Stromal cell of bone marrow (primary cell): ENCODE measurements at places on chromosomes 3 and 15.
A peak's percentile ranks its signal among the peaks of the same experiment; 100 is the strongest.

- peak; percentile 13 for DNase-seq
Measured at GRCh38 chr3:111616417-111617105, 21.4 kb upstream of the ZBED2 start.

DNA sequence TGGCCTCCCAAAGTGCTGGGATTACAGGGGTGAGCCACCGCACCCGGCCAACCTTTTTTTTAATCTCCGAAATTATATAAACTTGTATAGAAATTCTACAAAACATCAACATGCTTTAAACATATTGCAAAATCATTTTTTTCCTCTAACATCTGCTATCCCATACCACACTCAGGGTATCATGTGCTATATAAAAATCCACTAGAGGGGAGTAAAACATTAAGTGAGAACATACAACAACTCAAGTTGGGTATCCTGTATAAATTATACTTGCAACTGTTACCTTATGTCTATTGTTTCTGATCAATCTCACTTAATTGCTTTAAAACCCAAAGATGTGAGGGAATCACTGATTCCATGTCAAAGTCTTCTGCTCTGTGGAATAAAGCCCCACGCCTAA is 71.9 kb upstream of the FBN1 start:
- DNase-seq, result no peak

DNA sequence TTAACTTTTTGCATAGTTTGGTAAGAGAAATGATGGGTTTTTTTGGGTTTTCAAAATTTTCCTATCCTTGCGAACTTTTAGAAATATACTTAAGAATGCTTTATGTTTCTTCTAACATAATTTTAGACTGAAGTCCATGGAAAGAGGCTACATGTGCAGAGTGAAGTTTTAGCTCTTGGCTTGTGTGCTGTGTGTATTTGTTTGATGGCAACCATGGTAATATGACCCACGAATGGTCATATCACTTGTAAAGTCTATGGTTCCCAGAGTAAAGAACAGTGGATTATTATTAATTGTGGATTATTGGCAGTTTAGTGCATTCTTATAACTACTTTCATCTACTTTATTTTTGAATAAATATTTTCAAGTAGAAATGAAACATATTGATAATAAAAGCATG is 124.0 kb upstream of the GOLGA6L4 start:
- no peak for DNase-seq

- no peak for DNase-seq
Measured at GRCh38 chr15:58462547-58462946, 30.8 kb downstream of the LIPC start.

DNA sequence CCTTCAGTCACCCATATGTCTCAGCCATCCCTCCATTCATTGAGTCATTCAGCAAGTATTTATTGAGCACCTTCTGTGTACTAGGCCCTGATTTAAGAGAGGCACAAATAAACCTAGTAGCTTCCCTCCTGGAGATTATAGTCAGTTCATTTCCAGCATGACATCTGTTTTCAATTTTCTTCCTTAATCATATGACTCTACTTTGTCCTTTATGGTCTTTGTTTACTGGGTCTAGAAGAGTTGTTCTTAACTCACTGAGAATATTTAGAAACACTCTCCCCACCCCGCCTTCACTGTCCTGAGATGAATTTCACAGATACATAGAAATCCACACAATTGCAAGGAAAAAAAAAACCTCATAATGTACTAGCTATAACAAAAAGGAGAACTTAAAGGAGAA is 44.8 kb upstream of the ADAMTS9 start:
- DNase-seq, result no peak

DNA sequence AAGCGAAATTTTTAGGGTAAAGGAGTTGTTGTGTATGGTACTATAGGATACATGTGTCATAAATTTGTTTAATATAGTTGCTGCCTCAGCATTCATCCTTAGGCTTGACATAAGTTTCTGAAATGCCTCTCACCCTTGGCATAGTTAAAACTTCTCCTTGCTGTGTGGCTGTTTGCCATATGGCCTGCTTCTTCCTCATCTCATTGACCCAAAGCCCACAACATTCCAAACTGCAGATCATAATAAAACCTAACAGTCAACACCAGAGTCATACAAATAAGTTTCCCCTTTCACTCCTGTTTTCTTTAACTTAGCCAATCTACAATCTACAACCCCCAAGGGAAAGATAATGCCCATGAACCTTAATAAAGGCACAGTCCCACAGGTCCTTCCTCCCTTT is 136.6 kb downstream of the TMCC1 start:
- DNase-seq, result peak; percentile 21

DNA sequence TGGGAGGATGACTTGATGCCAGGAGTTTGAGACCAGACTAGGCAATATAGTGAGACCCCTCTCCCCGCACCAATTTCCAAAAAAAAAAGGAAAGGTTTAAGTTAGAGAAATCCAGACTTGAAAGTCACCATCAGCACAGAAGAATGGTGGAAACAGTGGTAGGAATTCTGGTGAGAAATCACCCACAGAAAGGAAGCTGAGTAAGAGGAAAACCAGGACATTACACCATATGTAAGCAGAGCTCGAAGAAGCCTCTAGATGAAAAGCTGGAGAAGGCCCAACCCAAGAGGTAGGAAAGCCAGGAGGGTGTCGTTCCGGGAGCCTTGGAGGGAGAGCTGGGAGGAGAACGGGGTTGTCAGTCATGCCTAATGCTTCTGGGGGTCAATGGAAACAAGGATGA is 40.5 kb downstream of the RASGRP1 start:
- DNase-seq, result no peak

DNA sequence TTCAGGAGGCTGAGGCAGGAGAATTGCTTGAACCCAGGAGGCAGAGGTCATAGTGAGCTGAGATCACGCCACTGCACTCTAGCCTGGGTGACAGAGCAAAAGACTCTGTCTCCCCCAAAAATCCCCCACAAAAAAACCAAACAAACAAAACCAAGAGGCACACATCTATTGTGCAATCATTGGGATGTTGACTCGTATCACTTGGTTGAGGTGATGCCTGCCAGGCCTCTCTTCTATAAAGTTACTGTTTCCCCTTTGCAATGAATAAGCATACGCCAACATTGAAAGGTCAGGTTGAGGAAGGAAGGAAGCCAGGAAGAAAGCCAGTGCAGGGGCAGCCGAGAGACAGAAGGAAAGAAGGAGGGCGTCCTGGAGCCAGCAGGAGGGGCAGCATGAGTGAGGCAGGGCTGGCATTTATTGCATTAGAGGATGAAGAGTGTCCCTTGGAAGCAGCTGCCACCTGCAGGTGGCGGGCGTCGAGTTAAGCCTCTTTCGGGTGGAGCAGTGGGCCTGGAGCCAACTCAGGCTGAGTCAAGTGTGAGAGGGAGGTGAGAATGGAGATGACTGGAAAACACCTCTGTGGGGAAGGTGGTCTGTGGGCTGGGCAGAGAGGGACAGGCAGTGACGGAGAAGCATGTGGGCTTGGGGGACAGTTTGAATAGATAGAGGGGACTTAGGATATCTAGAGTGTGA is 8.3 kb upstream of the CSPG4 start:
- DNase-seq, result no peak

DNA sequence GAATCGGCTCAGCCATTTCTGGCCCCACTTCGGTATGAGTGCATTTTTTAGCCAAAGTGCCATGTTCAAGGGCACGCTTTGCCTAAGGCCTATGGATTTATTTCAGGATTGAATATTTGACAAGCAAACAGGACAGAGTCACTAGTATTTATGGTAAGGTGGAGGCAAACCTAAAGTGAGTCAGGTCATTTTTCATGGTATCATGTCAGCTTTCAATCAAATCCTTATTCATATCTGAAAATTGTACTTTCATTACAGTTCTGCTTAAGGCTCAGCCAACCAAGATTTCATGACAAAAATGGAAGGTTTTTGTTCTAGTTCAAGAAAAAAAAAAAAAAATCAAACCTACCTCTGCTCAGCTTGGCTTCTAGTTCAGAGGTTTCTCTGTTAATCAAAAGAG is 30.5 kb upstream of the ICE2 start:
- DNase-seq, result no peak

DNA sequence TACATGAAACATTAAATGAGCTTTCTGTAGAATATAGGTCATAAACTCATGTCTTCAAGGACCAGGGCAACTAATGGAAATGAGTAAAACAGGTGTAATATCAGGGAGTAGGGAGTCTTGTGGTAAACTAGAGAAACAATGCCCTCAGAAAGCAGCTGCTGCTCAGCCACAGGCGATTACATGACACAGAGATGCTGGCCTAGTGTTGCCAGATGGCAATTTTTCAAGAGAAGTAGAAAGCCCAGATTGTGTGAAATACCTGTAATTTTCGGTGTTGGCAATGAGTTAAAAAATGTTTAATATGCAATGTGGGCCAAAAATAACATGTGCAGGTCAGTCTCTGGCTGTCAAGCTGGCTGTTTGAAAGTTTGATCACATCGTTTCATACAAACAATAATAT is 23.4 kb downstream of the NCEH1 start:
- DNase-seq, result no peak

DNA sequence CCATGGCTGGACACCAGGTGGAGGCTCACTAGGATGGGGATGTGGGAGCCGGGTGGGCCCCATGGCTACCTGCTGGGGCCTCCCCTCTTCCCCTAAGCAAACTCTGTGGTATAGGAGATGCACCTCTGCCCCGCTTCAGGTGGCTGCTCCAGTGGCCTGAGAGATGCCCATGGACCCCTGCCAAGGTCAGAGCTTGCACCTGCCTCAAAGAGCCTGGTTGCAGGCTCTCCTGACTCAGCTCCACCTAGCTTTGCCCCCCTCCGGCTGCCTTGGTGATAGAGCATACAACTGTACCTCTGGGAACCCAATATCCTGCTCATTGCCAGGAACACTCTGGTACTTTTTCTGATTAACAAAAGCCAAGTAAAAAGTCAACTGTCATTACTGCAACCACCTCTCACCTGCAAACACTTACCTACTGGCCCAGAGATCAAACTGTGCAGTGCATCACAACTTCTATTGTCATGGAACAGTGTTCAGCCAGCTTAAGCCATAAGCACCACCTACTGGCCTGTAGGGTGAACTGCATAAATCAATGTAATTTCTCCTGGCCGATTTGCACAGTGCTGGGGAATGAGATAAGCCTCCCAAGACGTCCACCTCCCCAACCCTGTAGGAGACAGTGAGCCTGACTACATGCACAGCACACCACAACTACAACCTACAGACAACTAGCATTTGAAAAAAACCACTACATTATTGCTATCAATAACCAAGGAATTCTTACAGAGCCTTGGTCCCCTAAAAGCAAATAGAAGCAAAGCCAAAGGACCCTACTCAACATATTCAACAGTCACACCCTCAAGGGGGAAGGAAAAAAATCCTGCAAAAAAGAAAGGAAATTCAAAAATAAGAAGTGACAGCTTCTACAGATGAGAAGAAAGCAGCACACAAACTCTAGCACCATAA is 352.4 kb upstream of the ARHGEF26 start:
- DNase-seq, result peak; percentile 28

GRCh38 chr3:114504941-114505628 is 211.3 kb downstream of the TIGIT start:
- no peak for DNase-seq

GRCh38 chr15:65134538-65134937 is 930 bp upstream of the PDCD7 start:
- DNase-seq, result no peak

GRCh38 chr15:55108448-55108847 is 88.3 kb downstream of the RSL24D1 start:
- DNase-seq, result no peak

- no peak for DNase-seq
Measured at GRCh38 chr15:27585041-27585640, 514.0 kb downstream of the OCA2 start.

- DNase-seq, result no peak
Measured at GRCh38 chr15:100898661-100899462, 19.2 kb downstream of the ALDH1A3 start.

GRCh38 chr3:168248383-168249204 is 152.9 kb upstream of the GOLIM4 start:
- DNase-seq, result no peak

- no peak for DNase-seq
Measured at GRCh38 chr15:37638691-37639090, 295.7 kb upstream of the TMCO5A start.

DNA sequence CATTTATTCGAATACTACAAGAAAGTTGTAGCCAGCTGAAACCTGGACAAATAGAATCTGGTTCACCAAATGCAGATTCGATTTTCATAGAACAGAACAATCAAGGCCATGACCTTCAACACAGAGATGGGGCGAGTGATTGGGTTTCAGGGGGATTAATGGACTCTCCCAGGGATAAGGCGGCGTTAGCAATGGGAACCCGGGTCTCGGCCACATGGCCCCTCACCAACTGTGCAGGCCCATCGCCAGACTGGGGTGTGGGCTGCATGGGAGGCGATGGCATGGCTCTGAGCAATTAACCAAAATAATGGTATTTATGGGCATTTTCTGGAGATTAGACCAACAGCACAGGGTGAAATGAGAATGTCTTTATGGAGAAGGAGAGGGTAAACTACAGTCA is 34.2 kb downstream of the VGLL4 start:
- no peak for DNase-seq

DNA sequence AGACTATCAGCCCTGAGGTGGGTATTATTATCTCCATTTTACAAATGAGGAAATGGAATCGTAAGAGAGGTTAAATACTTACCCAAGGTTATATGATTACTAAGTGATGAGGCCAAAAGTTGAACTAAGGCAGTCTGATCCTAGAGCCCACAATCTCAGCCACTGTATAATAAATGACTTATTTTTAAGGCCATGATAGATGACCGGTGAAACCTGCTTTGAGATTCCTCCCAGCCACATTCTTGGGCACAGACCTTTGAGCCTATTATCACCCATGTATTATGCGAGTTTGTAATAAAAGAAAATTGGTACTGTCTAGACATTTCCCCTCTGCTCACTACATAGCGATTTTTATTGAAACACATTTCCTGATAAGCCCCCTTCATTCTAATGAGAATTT is 37.4 kb downstream of the POLQ start:
- DNase-seq, result no peak

GRCh38 chr3:112627419-112627818 is 13.5 kb downstream of the CCDC80 start:
- DNase-seq, result no peak

- no peak for DNase-seq
Measured at GRCh38 chr3:194571491-194572142, 61.6 kb downstream of the TMEM44 start.

DNA sequence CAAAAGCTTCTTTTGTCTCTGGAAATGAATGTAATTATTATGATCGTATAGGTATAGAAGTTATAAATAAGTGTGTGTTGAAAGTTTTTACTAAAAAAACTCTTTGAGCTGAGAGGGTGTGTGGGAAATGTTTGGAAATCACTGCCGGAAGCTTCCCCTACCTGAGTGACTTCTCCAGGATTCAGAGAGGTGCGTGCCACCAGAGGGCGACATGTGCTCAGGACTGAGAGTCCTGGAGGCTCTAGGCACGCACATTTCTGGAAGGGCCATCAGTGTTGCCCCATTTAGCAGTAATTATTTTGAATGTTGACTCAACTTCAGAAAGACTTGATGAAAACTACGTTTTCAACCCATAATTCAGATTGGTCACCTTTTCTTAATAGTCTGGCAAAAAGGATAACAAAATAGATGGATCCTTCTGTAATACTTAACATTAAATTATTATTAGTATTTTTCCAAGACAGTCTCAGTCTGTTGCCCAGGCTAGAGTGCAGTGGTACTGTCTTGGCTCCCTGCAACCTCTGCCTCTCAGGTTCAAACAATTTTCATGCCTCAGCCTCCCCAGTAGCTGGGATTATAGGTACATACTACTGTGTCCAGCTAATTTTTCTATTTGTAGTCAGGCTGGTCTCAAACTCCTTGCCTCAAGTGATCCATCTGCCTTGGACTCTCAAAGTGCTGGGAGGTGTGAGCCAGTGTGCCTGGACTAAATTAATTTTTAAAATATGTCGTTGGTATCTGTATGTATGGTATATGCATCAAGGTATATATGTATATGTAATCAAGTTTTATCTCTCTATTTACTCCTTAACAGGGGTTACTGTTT is 34.5 kb downstream of the GPR171 start:
- DNase-seq, result peak; percentile 44

- no peak for DNase-seq
Measured at GRCh38 chr15:38406436-38406835, 47.5 kb upstream of the FAM98B start.
